ENCODE measurements at places on chromosomes 1 and 21.

DNA sequence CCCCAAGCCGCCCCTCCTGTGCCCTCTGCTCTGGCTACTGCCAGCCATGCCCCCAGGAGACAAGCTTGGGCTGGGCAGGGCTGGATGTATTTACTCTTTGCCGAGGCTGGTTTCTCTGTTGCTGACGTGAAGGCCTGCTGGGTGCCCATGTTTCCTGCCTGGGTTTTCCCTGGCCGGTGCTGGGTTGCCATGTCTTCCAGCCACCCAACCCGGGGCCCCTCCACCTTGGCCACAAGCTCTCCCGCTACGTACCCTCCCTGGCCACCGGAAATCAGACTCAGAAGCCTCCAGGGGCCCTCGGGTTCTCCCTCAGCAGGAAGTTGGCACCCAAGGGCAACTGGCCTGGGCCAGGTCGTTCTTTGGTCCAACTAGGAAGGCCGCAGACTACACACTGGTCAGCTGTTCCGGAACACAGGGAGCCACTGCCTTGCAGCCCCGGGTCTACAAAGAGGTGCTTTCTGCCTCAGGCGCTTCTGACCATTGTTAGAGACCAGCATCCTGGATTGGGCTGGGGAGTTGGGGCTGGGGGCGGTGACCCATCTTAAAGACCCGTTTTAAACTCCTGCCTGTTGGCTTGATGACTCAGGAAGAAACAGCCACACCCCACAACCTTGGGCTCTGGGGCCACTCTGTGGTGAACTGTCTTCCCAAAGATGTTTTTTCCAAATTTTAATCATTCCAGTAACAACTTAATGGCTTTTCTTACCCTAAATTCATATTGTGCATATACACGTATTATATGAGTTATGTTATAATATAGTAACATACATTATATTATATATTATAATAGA lies 71.2 kb upstream of the RUNX3 start:
- no peak for DNase-seq

DNA sequence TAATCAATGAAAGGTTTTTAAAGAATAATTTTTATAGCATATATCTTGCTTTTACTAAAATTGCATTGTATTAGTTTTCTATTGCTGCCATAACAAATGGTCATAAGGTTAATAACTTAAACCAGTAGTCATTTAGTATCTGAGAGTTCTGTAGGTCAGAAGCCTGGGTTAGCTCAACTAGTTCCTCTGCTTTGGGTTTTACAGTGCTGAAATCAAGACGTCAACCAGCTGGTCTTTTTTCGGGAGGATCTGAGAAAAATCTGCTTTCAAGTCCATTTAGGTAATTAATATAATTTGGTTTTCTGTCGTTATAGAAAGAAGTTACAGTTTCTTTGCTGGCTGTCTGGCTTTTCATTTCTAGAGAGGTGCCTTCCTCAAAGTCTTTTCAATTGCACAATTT lies 577.7 kb downstream of the MRPL39 start:
- no peak for DNase-seq

GRCh38 chr1:167631936-167632614 lies 2.0 kb downstream of the RCSD1 start:
- DNase-seq = peak; percentile 67

GRCh38 chr1:17935230-17935629 lies 172.4 kb upstream of the IGSF21 start:
- no peak for DNase-seq

DNA sequence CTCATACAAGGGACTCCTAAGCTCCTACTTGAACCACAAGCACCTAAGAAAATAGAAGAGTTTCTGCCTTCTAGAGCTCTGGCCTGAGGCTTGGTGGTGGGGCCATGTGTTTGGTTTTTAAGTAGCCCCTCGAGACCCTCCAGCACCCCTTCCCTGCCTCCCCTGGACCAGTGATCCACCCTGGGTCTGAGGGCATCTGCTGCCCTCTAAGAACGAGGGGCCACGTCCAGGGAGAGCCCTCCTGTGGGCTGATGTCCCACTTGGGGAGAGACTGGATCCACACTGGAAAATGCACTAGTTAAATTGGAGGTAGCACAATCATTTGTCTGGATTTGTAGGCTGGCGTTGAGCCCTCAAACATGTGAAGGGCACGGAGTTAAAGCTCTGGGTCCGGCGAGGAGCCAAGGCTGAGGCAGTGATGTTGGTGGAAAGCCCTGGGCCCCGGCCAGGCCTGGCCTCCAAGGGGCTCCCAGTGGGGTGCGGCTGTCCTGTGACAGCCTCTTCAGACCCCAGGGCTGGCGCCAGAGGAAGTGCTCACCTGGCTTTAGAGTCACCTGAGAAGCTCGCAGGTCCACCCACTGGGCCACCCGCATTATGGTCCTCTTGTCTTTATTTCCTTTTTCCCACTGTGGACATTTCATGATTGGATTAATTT lies 65.2 kb downstream of the SLC37A1 start:
- no peak for DNase-seq

DNA sequence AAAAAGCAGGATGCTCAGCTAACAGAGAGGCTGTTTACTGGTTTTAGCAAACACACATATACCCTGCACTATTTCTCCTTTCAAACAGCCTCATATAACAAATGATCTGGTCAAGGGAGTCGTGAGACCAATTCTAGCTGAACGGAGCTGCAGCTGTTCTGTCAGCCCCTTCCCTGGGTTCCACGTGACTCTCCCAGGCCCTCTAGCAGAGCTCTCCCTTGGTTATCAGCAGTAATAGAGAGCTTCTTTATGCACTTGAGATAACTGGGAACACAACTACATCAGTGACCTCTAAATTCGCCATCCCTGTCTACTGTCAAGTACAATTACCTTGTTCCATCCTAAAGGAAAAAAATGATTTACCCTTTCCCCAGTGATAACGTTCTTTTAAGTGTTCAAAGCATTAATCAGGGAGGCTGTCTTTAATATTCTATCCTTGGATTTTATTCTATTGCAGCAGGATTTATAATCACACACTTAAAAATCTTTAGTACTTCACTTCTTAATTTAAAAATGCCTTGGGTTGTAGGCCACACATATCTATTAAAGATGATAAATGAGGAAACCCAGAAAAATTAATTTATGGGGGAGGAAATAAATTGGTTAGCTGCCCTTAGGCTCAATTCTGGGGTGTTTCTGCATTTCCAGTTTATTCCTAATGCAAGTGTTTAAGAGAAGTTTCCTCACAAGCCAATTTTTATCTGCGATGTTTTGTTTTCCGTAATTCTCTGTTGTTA lies 28.2 kb downstream of the PTGER3 start:
- DNase-seq = no peak

GRCh38 chr1:1059494-1060280 lies 14.4 kb downstream of the RNF223 start:
- peak; percentile 92 for DNase-seq

GRCh38 chr1:29569971-29570634 lies 333.8 kb downstream of the PTPRU start:
- DNase-seq = no peak

DNA sequence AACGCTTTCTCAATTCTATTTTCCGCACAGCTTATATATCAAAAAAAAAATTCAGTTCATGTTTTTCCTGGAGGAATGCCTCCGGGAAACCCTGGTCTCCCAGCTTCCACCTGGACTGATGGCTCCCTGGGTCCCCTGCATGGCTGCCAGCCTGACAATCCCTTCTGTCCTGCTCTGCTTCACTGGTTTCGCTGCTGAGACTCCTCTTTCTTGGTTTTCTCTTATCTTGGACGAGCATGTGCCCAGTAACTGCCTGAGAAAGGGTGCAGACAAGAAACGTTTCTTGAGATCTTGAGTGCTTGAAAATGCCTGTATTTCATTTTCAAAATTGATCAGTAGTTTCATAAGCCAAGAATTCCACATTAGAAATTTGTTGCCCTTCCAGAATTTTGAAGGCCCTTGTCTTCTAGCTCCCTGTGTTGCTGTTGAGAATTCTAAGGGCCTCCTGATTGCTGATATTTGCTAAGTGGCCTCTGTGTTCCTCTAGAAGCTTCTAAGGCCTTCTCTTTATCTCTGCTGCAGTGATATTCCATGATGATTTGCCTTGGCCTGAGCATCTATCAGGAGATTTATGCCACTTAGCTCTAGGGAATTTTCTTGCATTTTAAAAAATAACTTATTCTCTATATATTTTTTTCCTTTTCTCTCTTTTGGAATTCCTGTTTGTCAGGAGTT lies 44.7 kb downstream of the ETS2 start:
- DNase-seq = no peak

DNA sequence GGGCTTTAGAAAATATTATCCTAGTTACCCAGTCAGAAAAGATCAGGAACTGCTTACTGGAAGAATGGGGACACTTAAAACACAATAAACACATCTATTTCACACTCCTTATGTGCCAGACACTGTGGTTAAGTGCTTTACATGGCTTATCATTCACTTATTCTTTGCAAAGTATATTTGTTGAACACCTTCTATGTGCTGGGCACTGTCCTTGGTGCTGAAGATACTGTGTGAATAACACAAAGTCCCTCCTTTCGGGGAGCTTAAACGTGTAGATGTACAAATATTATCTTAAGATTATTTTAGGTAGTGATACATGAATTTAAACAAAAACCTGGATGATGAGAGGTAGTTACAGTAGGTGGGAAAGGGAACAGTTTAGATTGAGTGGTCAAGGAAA lies 169.3 kb downstream of the ST6GALNAC5 start:
- DNase-seq = no peak

- DNase-seq = no peak
Measured at GRCh38 chr1:204414016-204414415, 2.4 kb upstream of the PPP1R15B start.

DNA sequence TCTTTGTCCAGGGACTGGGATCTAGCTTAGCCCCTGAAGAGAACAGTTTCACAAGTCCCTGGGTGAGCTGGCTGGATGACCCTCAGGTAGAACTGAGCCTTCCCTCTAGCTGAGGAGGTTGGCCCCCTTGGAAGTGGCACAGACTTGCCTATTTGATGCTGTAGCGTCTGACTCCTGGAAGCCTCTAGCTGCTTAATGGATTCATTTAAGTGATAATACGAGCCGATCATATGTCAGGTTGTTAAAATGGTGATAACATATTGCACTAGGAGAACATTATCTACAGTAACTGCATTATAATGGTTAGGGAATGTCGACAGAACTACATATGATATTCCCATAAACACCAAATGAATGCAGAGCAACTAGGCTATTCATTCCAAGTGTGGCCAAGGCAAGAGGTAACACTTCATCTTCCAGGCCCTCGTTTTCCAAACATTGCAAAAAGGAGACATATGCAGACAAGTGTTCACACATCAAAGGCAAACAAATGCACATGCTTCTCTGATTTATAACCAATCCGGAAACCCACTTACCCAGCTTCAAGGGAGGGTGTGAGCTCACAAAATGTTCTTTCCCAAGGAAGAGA lies 340.1 kb upstream of the PLXNA2 start:
- no peak for DNase-seq

DNA sequence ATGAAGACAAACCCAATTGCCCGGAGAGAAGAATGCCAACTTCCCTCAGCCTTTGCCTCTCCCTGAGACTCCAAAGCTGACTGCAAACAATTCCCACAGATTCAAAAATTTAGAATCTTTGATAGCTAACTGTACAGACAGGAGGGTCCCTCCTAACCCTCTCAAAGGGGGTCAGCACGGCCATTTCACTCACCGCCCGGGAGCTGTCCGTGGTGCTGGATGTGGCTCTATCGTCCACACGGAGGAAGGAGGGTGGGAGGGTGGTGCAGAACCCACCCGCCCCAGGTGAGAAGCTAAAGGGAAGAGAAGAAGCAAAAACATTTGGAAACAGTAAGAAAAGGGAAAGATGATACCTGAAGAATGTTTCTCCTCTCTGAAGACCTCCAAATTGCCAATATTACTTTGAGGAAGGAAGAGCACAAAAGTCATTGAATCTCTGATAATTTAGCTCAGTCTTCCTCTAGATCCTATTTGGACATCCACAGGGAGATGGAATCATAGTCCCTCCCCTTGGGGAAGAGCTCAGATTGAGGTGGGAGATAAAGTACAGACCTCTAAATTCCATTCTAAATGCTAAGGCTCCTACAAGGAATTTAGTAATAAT lies 45.6 kb downstream of the RHBG start:
- DNase-seq = peak; percentile 16

DNA sequence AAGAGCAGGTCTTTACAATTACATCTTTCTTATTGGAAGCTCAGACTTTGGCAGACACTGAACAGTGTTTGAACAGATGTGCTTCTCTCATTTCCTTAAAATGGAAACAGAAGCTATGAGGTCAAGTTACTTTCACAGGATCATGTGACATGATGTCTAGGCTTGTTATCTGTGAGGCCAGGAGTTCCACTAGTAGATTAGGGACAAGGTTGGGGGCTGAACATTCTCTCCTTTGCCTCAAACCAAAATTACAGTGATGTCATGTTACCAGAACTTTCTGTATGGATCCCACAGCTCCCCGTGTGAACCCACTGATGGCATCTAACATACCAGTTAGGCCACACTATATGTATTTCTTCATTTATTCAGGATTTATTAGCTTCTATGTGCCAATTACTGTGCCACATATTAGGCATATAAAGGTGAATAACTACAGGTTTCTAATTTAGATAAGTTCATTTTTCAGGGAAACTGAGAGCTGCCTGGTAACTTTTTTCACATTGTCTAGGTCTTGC lies 6.0 kb downstream of the DYNLT5 start:
- DNase-seq = no peak

DNA sequence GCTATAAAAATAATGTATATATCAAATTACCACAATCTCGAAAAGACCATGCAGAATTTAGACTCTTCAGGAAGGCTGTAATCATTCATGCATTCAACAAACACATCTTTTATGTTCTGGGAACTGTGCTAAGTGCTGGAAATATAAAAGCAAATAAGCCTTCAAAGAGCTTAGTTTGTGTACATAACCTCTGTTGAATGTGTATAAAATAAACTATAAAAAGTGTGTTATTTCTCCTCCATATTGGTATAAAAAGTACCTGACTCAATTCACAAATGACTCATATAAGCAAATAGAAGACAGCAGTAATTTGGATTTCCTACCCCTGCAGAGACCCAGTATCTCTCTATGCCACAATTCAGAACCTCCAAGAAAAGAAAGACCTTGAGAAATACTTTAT lies 36.8 kb downstream of the RAB3GAP2 start:
- DNase-seq = no peak

- no peak for DNase-seq
Measured at GRCh38 chr1:90494748-90495282, 222.3 kb downstream of the BARHL2 start.

DNA sequence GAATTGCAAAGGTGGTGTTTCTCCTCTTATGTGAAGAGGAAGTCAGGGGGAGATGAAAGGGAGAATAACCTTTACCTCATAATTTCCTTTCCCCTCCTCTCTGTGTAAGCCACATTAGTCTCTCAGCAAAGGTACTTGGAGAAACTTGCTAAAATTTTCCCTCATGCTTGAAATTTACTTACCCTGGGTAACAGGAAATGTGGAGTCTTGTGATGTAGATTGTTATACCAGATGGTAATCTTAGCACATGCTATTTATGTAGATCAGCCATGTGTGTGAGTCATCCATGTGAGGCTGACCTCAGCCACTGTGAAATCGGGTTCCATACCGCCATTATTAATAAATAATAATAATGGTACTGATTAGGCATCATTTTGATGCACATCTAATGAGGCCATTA lies 128.4 kb downstream of the TGFB2 start:
- DNase-seq = no peak

GRCh38 chr1:119782631-119783325 lies 14.1 kb upstream of the HMGCS2 start:
- no peak for DNase-seq

All from CD4-positive, alpha-beta T cell treated with Interleukin-17A for 4 hours (primary cell).